Glomerular endothelial cell (primary cell): ENCODE measurements at places on chromosomes 7 and 10. TPM values are rescaled to one million over a fixed set of nuclear protein-coding genes. Genes with fewer than 3 reads are reported as not detected.

LRIT1 gene
- not detected in 2 replicates for total RNA-seq

KCP gene
- total RNA-seq, result 0.06 TPM in 1 of 2 replicates, not detected in the other

DNA sequence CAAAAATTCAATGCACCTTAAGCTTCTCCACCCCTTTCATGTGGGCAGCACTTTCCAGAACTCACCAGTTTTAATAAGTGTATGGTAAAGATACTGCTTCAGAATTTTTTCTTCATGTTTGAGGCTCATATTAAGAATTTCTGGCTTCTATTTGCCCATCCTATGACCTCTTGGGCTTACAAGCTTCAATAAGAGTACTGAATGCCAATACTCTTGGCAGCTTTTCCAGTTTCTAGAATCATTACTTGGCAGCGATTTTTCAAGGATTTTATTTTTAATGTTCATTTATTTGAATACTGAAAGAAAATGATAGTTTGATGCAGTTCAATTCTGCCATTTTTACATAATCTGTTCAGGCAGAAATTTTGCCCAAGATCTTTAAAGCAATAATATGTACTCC is 242.1 kb upstream of the KCND2 start:
- DNase-seq, result no peak

DNA sequence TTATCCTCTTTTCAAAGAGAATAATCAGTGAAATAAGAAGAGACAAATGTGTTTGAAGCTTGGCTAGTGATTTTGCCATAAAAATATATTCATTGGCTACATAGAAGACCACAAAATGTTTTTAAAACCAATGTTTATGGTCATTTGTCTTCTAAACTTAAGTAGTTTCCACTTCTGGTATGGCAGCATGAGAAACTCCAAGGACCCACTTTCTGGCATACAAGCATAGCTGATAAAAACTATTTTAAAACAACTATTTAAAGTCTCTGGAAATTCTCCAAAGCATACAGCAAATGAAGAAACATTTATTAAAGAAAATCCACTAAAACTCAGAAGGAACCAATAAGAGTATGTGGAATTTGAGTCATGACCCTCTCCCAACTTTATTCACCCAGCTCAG is 89.2 kb upstream of the TOMM7 start:
- DNase-seq, result no peak

GRCh38 chr7:91320366-91321078 is 56.3 kb downstream of the FZD1 start:
- no peak for DNase-seq

- no peak for DNase-seq
Measured at GRCh38 chr10:4016214-4016740, 231.3 kb upstream of the KLF6 start.

GRCh38 chr7:47383072-47383471 is 198.8 kb downstream of the TNS3 start:
- no peak for DNase-seq
